ENCODE measurements at places on chromosomes 11 and 22. TPM values are rescaled to one million over a fixed set of nuclear protein-coding genes. Genes with fewer than 3 reads are reported as not detected.

DNA sequence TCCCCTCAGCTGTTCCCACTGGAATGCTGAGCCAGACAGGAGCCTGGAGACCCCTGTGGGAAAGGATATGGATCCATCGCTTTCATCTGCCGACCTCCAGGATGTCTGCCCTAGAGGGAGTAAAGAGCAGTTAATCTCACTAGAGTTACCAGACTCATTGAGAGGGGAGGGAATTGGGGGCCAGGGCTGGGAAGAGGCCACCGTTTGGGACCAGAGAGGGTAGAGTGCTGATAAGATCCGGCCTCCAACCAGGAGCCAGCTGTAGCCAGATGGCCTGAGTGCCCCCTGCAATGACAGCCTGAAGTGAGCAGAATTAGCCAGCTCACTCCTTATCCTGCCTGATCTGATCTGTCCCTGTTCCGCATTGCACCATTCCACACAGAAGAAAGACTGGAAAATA is 3.7 kb upstream of the APLNR start:
- H3K4me1 ChIP-seq = peaks cover 22% of the 10 kb centered on the region
- no peaks in the 10 kb centered on the region for H3K27me3 ChIP-seq
- peak; percentile 89 for DNase-seq
- H3K4me3 ChIP-seq = no peak overlapping the region
- H3K27ac ChIP-seq = no peak overlapping the region

Gene NPAS4
- not detected for total RNA-seq

- H3K4me3 ChIP-seq = no peak overlapping the region
- H3K36me3 ChIP-seq = no peaks in the 10 kb centered on the region
- H3K4me1 ChIP-seq = peaks cover 9% of the 10 kb centered on the region
- DNase-seq = no peak
- peaks cover 12% of the 10 kb centered on the region for H3K27me3 ChIP-seq
Observed at GRCh38 chr11:103806130-103806895, 230.1 kb upstream of the DDI1 start.

Gene GAS2
- 4.5 TPM for total RNA-seq

DNA sequence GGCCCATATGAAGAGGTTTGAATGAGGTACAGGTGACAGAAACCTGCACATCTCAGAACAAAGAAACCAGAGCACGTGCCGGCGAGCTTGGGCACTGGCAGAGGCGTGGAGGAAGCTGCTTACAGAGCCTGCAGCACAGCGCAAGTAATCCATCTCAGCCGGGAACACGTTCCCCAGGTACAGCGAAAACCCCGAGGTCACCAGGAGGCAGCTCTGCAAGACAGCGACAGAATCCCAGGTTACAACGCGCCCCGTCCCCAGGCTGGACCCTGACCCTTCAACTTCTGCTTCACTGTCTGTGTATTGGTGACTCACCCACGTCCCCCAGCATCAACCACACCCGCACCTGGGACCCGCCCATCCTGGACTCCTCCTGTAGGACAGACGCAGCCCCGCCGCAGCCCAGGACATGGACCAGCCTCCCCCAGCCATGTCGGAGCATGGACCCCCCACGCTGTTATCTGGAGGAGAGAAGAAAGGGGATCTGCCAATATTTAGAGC is 2.2 kb downstream of the MLC1 start:
- no peaks in the 10 kb centered on the region for H3K36me3 ChIP-seq
- H3K27me3 ChIP-seq = no peaks in the 10 kb centered on the region
- no peaks in the 10 kb centered on the region for H3K4me1 ChIP-seq
- DNase-seq = no peak
- no peak overlapping the region for H3K4me3 ChIP-seq
- H3K27ac ChIP-seq = no peak overlapping the region

Gene CDC45
- 23.5 TPM for total RNA-seq

Gene NCAM1
- 1.3 TPM for total RNA-seq

DNA sequence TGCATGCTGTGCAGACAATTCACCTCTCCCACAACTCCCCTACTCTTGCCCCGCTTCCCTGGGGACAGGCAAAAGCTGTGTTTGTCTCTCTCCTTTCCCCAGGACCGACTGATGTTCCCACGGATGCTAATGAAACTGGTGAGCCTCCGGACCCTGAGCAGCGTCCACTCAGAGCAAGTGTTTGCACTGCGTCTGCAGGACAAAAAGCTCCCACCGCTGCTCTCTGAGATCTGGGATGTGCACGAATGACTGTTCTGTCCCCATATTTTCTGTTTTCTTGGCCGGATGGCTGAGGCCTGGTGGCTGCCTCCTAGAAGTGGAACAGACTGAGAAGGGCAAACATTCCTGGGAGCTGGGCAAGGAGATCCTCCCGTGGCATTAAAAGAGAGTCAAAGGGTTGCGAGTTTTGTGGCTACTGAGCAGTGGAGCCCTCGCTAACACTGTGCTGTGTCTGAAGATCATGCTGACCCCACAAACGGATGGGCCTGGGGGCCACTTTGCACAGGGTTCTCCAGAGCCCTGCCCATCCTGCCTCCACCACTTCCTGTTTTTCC is 1.4 kb upstream of the MADD start:
- H3K36me3 ChIP-seq = no peaks in the 10 kb centered on the region
- H3K27me3 ChIP-seq = no peaks in the 10 kb centered on the region
- peak overlapping the region; percentile 80 for H3K4me3 ChIP-seq
- peak overlapping the region; percentile 97 for H3K27ac ChIP-seq
- peaks cover 15% of the 10 kb centered on the region for H3K4me1 ChIP-seq

Gene APOA4
- total RNA-seq = 0.35 TPM

Measured in endodermal cell (in vitro differentiated cells).